Activated naive CD8-positive, alpha-beta T cell treated with anti-CD3 and anti-CD28 coated beads, Interleukin-2, amount 50 U/mL, for 24 hours (primary cell): ENCODE measurements at places on chromosomes 7 and 10.

DNA sequence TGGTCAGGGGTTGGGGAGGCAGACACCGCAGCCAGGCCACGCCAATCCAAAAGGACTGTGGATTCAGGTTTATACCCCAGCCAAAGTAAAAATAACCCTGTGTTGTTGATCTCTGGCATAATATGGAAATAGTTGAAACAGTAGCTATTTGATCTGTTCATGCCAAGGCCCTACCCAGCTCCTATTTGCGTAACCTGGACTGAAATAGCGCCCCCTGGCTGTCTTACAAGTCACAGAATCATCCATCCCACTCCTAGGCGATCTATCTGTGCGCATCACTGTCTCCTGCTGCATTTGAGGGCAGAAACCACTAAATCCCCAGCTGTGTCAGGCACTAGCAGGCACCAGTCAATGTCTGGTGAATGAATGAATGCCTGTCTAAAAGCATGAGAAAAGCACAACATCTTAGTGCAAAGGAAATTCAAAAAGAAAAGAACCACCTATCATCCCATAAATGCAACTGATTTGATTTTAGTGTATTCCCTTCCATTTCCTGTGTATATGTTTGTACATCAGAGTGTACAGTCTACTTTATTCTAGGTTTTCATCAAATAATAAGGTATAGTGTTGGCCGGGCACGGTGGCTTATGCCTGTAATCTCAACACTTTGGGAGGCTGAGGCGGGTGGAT is 160.0 kb downstream of the SLIT1 start:
- DNase-seq = peak; percentile 64
- H3K4me3 ChIP-seq = no peak overlapping the region
- no peaks in the 10 kb centered on the region for H3K4me1 ChIP-seq
- H3K36me3 ChIP-seq = no peaks in the 10 kb centered on the region
- peaks cover 3% of the 10 kb centered on the region for H3K27me3 ChIP-seq

- H3K36me3 ChIP-seq = no peaks in the 10 kb centered on the region
- no peak for DNase-seq
- peaks cover 40% of the 10 kb centered on the region for H3K4me1 ChIP-seq
- H3K4me3 ChIP-seq = peak overlapping the region; percentile 75
- peak overlapping the region; percentile 92 for H3K27ac ChIP-seq
Observed at GRCh38 chr7:143280160-143280559, 4.6 kb upstream of the TMEM139 start.

- H3K27me3 ChIP-seq = peaks cover 7% of the 10 kb centered on the region
- DNase-seq = no peak
- H3K4me1 ChIP-seq = no peaks in the 10 kb centered on the region
- no peak overlapping the region for H3K27ac ChIP-seq
Observed at GRCh38 chr7:131649003-131649541, 92.6 kb upstream of the PODXL start.

DNA sequence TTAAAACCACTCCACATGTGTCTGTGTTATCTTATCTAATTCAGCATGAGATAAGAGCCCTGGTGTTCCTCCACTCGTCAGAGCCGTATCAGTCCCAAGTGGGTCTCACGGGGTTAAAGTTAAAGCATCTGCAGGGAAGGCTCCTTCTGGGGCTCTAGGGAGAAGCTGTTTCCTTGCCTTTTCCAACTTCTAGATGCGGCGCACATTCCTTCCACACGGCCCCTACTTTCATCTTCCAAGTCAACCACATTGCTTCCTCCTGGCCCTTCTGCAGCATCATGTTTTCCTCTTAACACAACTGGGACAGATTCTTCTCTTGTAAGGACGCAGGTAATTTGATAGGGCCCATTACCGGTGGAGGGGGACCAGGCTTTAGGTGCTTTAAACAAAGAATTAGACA is 620.1 kb upstream of the DPP6 start:
- DNase-seq = no peak
- no peak overlapping the region for H3K27ac ChIP-seq
- no peaks in the 10 kb centered on the region for H3K36me3 ChIP-seq
- H3K4me1 ChIP-seq = no peaks in the 10 kb centered on the region

DNA sequence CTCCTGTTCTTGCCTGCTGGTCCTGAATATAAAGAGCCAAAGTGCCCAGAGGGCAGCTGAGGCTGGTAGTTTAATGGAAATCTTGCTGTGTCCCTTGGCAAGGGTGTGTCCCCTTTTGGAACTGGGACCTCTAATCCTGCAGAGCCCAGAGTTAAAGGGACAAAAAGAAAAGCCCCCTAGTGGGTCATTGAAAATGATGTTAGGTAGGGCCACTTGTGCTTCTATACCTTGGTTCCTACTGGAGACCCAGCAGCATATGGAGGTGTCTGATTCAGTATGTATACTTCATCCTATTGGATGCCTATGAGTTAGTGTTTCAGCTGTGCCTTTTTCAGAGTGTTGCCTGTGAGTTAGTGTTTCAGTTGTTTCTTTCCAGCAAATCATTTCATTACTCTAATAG is 30.5 kb downstream of the TFAM start:
- H3K27me3 ChIP-seq = peaks cover 8% of the 10 kb centered on the region
- no peak for DNase-seq
- no peak overlapping the region for H3K27ac ChIP-seq

DNA sequence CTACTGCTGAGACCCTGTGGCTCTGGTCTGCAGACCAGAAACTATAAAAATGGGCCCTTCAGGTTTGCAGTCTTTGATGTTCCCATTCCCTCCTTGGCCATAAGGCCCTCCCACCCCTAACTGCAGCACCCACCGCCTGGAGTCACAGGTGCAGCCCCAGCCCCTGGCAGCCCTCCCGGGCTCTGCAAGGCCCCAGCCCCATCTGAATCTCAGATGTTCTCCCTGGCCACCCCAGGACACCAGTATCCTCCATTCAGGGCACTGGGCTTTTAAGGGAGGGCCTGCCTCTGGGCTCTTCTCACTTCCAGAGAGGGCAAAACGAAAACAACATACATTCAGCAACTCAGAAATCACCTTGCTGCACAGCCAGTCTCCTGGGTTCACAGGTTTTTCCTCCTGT is 107.7 kb upstream of the RET start:
- no peaks in the 10 kb centered on the region for H3K27me3 ChIP-seq
- H3K4me1 ChIP-seq = no peaks in the 10 kb centered on the region
- no peak overlapping the region for H3K4me3 ChIP-seq
- no peak overlapping the region for H3K27ac ChIP-seq
- DNase-seq = no peak
- no peaks in the 10 kb centered on the region for H3K36me3 ChIP-seq

DNA sequence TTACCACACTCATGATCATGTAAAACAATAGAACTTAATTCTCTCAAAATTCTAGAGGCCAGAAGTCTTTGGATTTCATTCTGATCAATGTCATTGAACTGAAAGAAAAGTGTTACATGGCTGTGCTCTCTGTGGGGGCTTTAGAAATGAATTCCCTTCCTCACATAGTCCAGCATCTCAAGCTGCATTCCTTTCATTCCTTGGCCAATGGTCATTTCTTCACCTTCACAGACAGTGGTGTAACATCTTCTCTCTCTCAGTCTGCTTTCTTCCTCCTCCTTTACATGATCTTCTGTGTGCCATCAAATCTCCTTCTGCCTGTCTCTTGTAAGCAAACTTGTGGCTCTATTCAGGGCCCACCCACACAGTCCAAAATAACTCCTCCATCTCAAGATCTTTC is 735.3 kb downstream of the SUGCT start:
- H3K27me3 ChIP-seq = no peaks in the 10 kb centered on the region
- H3K4me1 ChIP-seq = no peaks in the 10 kb centered on the region
- no peaks in the 10 kb centered on the region for H3K36me3 ChIP-seq
- no peak overlapping the region for H3K27ac ChIP-seq
- no peak for DNase-seq

DNA sequence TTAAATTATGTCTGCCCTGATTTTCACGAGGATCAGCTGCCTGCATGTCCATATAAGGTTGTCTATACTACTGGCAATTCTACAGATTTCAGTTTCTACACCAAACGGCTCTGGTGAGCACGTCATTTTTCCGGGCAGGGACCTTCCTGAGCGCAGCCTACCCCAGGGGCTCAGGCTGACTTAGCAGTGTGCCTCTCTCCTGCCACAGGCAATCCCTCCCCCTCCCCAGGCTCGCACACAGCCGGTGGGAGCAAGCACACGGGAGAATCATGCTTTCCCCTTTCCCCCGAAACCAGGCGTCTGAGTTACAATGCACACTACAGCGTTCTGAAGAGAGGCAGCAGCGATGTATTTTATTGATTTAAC is 1.7 kb downstream of the KLF6 start:
- H3K27ac ChIP-seq = peak overlapping the region; percentile 98
- H3K4me3 ChIP-seq = peak overlapping the region; percentile 97
- peak; percentile 75 for DNase-seq

DNA sequence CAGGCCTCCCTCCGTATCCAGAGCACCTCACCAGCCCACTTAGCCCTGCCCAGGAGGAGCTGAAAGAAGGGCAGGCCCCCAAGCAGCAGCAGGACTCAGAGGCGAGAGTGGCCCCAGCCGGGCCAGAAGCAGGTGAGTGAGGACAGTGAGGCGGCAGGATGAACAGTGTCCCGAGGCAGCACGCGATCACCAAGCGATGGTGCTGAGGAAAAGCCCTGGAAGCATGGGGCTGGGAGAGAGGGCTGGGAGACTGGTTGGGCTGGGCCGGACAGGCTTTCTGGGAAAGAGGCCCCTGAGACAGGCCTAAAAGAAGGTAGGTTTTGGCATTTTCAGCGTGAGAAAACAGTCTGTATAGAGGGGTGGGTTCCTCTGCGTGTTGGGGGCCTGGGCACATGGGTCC is 16.4 kb downstream of the ZNF783 start:
- peaks cover 46% of the 10 kb centered on the region for H3K36me3 ChIP-seq
- H3K4me3 ChIP-seq = no peak overlapping the region
- no peaks in the 10 kb centered on the region for H3K27me3 ChIP-seq
- H3K27ac ChIP-seq = no peak overlapping the region

DNA sequence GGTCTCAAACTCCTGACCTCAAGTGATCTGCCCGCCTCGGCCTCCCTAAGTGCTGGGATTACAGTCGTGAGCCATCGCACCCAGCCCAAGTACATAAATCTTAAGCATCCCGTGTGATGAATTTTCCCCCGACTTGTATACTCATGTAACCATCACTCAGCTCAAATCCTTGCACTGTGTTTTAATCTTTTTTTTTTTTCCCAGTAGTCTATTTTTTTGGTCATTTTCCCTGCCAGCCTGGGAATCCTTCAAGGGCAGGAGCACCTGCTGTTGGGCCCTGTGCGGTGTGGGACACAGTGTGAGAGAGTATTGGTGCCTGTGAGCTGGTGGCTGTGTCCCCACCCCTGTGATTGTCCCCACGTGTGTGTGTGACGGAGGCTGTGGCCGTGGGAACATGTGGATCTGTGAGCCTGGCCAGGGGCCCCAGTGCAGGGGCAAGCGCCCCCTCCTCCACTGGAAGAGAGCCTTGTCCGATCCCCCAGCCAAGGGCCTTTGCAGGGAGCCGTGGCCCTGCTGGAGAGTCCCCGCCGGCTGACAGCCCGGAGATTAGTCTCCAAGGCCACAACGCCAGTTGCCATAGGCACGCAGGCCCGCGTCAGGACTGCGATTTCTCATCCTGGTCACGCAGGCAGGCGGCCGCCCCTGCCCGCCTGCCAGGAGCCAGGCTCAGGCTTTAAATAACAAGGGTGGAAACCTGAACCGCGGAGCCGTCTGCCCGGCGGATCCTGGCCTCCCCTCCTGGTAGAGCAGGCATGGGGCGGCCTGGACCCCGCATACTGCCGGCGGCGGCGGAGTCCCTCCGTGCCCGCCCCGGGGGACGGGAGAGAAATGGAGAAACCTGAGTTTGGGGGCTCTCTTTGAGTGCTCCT is 26.5 kb downstream of the GTF2IRD1 start:
- peaks cover 19% of the 10 kb centered on the region for H3K27me3 ChIP-seq
- DNase-seq = no peak
- no peak overlapping the region for H3K4me3 ChIP-seq
- H3K36me3 ChIP-seq = no peaks in the 10 kb centered on the region
- H3K4me1 ChIP-seq = peaks cover 3% of the 10 kb centered on the region

DNA sequence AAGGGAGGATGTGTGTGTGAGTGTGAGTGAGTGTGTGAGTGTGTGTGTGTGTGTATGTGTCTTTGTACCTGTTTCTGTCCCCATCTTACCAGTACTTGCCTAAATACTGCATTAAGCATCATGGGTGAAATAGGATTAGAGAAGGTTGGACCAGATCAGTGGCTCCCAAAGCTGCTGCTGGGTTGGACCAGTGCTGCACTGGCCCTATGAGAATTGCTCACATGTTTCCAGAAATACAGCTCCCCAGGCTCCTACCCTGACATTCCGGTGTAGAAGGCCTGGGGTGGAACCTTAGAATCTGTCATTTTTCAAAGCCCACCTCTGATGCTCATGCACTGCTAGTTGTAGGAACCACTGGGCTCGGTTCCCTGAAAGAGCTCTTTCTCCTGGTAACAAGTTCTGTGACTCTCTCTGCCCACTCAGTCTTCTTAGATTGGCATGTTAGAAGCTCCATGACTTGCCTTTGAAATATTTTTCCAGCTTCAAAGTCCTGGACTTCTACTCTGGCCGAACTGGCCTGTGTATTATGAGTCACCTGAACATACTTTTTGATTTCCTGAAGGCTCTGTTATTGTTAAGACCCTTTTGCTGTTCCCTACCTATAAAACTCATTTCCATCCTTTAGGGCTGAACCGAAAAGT is 224.7 kb downstream of the CUX1 start:
- no peaks in the 10 kb centered on the region for H3K27me3 ChIP-seq
- peaks cover 15% of the 10 kb centered on the region for H3K4me1 ChIP-seq
- DNase-seq = no peak
- peaks cover 7% of the 10 kb centered on the region for H3K36me3 ChIP-seq

- H3K27me3 ChIP-seq = no peaks in the 10 kb centered on the region
- no peak overlapping the region for H3K27ac ChIP-seq
Observed at GRCh38 chr10:129471447-129472175, 4.6 kb downstream of the MGMT start.

DNA sequence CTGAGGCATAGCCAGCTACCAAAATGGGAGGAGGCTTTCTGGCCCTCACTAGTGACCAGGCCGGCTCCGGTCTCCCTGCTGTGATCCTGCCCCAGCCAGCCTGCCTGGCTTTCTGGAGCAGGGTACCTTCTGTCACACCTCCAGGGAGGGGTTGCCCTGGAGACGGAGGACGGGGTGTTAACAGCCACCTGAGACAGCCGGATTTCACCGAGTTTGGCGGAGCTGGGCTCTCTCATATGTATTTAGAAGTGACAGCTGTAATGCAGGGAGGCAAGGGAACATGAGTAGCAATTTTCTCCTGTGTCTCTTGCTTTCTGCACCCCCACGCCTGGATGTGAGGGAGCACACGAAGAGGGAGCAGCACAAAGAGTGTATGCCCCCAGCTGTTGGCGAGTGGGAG is 473.3 kb downstream of the PLXNA4 start:
- no peaks in the 10 kb centered on the region for H3K4me1 ChIP-seq
- H3K27me3 ChIP-seq = peaks cover 9% of the 10 kb centered on the region
- no peak overlapping the region for H3K4me3 ChIP-seq
- H3K36me3 ChIP-seq = no peaks in the 10 kb centered on the region
- DNase-seq = no peak

GRCh38 chr7:138205614-138206150 is 129.4 kb downstream of the AKR1D1 start:
- H3K27me3 ChIP-seq = peaks cover 3% of the 10 kb centered on the region
- H3K27ac ChIP-seq = no peak overlapping the region
- no peak for DNase-seq
- H3K4me3 ChIP-seq = no peak overlapping the region
